T-cell (primary cell): ENCODE measurements at places on chromosomes 6 and 20.
A peak's percentile ranks its signal among the peaks of the same experiment; 100 is the strongest.

GRCh38 chr20:18835466-18836256 lies 22.1 kb downstream of the SCP2D1 start:
- no peak for DNase-seq

- no peak for DNase-seq
Observed at GRCh38 chr20:15916623-15917022, 656.6 kb downstream of the KIF16B start.

- DNase-seq, result no peak
Observed at GRCh38 chr6:101445527-101445926, 52.0 kb downstream of the GRIK2 start.

DNA sequence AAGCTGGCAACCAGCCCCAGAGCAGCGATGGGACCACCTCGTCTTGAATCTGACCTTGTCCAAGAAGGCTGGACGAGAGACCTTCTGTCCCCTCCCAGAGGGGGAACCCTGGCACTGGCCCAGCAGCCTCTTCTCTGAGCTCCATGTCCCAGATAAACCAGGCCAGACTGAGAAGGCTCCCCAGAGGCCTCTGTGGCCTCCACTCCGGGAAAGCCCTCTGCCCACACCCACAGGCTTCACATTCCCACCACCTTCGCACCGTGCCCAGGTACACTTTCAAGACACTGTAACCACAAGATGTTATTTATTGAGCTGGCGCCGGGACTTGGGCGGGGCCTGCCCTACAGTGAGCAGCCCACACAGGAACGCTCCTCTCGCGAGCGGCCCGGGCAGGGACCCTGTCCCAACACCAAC lies 33.2 kb downstream of the ADA start:
- peak; percentile 31 for DNase-seq

DNA sequence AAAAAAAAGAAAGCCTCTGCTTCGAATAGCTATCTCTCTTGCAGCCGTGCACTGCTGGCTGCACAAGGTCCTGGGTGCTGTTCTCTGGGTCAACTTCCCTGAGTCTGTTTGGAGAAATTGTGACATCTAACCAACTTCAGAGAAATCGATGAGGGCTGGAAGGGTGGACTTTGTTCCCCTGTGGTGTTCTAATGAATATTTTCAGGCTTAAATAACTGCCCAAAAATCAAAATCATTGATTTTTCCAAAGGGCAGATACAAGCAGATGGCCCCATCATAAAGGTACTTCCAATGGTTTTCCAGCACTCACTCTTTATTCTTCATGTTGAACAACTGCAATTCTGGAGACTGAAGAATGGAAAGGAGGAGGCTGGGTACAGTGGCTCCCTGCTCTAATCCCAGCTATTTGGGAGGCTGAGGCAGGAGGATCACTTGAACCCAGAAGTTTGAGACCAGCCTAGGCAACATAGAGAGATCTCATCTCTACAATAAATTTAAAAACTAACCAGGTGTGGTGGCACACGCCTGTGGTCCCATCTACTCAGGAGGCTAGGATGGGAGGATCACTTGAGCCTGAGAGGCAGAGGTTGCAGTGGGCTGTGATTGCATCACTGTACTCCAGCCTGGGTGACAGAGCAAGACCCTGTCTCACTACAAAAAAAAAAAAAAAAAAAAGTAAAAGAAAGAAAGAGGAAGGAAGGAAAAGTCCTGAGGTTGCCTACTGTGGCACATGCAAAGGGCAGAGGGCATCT lies 59.1 kb downstream of the FOXA2 start:
- DNase-seq, result no peak

DNA sequence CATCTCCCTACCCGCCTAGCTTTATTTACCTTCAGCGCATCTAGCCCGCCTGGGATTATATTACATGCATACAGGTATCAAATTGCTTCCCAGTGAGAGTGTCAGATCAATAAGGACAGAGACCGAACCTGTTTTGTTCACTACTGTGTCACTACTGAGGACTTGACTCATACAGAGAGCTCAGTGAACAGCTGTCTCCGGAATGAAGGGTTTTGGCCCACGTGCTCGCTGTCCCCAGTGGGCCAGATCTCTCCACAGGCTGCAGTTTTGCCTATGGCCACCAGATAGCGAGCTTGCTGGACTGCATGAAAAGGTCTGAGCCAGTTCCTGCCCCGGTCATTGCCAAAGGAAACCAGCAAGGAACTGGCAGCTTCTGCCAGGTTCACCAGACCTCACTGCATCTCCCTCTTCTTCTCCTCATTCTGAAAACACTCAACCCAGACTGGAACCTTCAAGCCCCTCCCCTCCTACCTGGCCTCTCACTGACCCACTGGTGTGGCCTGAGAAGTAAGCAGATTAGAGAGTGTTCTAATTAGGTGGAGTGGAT lies 150.8 kb downstream of the ZMYND8 start:
- DNase-seq, result no peak

DNA sequence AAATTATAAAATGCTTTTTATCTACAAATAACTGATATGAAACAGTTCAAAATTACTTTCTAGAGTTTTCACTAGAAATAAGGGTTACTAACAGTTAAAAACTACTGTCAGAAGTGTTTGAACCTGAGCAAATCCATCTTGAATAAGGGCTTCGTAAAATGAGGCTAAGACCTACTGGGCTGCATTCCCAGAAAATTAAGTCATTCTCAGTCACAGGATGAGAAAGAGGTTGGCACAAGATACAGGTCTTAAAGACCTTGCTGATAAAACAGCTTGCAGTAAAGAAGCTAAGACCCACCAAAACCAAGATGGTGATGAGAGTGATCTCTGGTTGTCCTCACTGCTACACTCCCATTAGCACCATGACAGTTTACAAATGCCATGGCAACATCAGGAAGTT lies 93.7 kb downstream of the PLG start:
- no peak for DNase-seq

GRCh38 chr20:52985687-52986086 lies 13.5 kb downstream of the TSHZ2 start:
- DNase-seq, result no peak

DNA sequence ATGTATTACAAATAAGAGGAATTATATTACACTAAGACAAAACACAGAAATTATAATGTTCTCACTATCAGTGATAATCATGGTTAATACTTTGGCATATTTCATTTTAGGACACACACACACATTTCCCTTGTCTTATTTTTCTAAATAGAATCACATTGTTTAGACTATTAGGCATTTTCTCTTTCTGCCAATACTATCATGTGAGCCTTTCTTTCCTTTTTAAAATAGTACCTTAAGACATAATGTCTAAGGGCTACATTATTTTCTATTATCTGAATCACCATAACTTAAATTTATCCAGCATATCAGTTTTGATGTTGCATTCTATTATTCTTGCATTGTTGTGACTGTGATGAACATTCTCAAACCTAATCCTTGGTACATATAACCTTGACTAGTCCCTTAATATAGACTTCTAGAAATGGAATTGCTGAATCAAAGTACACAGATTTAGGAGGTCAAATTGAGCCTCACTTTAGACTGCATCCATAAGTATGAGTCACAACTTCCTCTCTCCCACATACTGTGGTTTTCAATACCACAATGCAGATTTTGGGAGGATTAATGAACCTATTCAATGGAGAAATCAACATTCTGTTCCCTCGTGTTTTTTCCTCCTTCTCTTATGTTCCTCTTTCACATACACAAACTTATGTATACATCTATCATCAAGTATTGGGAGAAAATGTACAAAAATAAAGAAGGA lies 212.6 kb downstream of the MOXD1 start:
- DNase-seq, result no peak

- no peak for DNase-seq
Observed at GRCh38 chr20:40644863-40645262, 44.2 kb downstream of the MAFB start.

DNA sequence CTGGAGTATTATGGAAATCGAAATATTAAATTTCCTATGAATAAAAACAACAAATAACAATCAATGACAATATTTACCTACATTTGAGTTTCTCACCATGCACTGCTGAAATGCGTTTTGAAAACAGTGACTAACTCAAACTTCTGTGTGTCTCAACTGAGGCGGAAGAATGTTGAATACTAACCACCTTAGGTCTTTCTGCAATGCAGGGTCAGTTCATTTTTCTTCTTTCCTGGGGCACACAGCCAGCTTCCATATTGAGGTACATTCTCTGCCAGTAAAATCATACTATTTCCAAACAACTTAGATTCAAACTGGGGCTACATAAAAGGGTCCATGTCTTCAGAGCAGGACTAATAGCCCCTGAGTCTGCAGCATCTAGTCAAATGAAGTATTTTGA lies 310.1 kb downstream of the UTRN start:
- DNase-seq, result no peak

- DNase-seq, result no peak
Observed at GRCh38 chr6:50822078-50822476, 3.4 kb downstream of the TFAP2B start.

DNA sequence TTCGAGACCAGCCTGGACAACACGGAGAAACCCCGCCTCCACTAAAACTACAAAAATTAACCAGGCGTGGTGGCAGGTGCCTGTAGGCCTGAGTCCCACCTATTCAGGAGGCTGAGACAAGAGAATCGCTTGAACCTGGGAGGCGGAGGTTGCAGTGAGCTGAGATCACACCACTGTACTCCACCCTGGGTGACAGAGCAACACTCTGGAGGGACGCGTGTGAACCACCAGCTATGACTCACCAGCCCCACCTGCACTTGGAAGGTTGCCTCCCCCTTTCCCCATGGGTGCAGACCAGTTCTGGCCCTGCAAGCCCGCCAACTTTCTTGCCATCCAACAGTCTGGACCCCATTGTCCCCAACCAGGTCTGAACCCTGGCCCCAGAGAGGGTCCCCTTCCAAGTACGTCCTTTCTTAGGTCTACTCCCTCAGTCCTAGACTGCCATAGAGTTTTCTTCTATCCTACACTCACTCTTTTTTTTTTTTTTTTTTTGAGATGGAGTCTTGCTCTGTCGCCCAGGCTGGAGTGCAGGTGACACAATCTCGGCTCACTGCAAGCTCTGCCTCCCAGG lies 29.2 kb downstream of the ATP9A start:
- DNase-seq, result no peak

DNA sequence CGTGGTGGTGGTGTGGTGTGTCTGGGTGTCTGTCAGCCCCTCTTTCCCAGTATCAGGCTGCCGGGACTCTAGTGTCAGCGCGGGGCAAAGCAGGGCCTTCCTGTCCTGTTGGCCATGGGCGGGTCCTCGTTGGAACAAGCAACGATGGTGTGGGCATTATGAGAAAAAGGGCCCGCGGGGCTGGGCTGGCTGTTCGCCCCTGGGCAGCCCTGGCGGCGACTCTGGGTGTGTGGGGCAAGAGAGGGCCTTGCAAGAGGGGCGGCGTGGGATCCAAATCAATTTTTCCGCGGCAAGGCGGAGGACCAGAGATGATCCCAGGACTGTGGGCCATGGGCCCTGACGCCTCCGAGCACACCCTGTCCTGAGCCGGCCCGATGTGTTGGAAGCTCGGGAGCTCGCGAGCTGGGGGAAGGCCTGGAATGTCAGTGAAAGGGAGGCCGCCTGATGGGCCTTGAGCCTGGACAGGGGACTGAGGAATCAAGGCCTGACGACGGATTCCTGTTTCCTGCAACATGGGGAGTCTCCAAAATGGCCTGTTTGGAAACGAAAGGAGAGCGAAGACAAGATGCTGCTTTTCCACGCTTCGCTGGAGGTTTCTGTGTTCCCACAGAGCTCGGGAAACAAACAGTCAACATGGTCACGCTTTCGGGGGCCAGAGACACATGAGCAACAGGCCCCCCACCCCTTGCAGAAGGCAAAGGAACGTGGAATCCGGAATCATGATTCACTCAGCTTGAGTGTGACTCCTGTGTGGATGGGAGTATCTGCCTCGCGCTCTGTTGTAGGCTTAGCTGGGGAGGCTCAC lies 364.7 kb upstream of the DEFB115 start:
- no peak for DNase-seq

DNA sequence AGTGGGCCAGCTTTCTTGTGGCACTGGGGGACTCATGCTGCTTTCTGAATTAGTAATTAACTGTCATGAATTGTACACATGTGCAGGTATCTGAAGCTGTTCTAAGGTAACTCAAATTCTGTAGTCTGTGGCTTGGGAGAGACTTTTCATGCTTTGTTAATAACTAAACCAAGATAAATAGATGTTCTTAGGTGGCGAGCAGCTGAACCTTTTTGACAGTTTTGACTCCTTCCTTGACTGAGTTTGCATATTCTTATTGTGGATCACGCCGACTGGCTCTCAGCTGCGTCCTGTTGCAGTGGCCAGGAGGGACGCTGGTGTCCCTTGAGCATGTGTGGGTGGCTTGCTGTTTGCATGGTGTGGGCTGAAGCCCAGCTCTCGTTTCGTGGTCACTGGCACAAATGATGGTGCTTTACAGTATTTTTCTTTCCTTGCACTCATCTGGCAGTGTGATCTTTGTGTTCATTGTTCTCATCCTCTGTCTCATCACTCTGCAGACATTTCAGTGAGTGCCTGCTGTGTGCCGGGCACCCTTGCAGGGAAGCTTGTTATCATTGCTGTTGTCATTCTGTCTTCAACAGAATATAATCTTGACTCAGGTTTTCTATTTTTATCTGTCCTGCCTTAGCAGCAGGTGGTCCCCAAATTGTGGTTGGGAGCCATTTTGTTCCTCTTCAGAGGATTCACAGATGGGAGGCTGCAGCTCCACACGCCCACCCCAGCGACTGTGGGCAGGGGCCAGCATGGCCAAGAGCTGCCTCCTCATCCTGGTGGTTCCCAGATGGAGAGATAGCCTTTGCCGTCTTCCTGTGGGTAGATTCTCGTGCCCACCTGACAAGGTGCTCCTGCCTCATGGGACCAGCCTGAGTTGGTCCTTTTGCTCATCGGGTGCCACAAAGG lies 39.6 kb downstream of the DUSP22 start:
- no peak for DNase-seq

- peak; percentile 19 for DNase-seq
Observed at GRCh38 chr20:45138561-45139300, 14.5 kb upstream of the WFDC12 start.

GRCh38 chr6:3609388-3609787 lies 142.1 kb downstream of the PXDC1 start:
- no peak for DNase-seq

DNA sequence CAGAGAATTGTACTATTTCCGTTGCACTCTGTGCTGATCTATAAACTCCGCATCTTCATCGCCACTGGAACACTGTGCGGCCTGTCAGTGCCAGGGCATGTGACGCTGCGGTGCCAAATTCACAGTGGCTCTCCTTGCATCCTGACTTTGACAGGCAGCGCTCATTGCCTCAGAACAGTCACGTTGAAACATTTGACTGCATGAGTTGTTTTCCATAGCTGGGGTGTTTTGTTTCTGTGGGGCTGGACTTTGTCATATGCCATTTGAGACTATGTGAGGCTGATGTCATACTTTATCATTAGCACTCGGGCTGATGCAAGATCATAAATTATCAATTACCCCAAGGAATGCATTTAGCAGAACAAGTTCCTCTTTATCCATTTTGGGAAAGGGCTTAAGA lies 32.7 kb downstream of the CFAP61 start:
- no peak for DNase-seq

GRCh38 chr6:159979136-159979874 lies 10.4 kb downstream of the IGF2R start:
- DNase-seq, result peak; percentile 40

GRCh38 chr20:33679758-33680485 lies 5.7 kb upstream of the NECAB3 start:
- no peak for DNase-seq

GRCh38 chr6:20575125-20575524 lies 40.9 kb downstream of the CDKAL1 start:
- no peak for DNase-seq

- DNase-seq, result no peak
Observed at GRCh38 chr6:151387175-151387970, 4.0 kb downstream of the ZBTB2 start.
